ENCODE measurements at places on chromosomes 1 and 21. TPM values are rescaled to one million over a fixed set of nuclear protein-coding genes. Genes with fewer than 3 reads are reported as not detected.

Gene MTF2
- 50.5 TPM for total RNA-seq

Gene TNFRSF18
- not detected for total RNA-seq

Gene ANGPTL1
- not detected for total RNA-seq

Gene MTARC2
- 23.5 TPM for total RNA-seq

Gene KRTAP13-2
- total RNA-seq: not detected

Gene PTCH2
- total RNA-seq: 0.05 TPM

Gene TRIM46
- total RNA-seq: 4.7 TPM

Gene CDCA8
- 3.7 TPM for total RNA-seq

Gene STUM
- total RNA-seq: 0.34 TPM

Gene SPATA45
- not detected for total RNA-seq

Gene DAB1
- total RNA-seq: not detected

Gene FMN2
- total RNA-seq: 1.5 TPM

Gene NUF2
- total RNA-seq: 5.3 TPM

Gene B3GALT2
- 2.9 TPM for total RNA-seq

Gene RTCA
- total RNA-seq: 48.7 TPM

All from dermis blood vessel endothelial cell (primary cell).